ENCODE measurements at places on chromosomes 7 and 10.

DNA sequence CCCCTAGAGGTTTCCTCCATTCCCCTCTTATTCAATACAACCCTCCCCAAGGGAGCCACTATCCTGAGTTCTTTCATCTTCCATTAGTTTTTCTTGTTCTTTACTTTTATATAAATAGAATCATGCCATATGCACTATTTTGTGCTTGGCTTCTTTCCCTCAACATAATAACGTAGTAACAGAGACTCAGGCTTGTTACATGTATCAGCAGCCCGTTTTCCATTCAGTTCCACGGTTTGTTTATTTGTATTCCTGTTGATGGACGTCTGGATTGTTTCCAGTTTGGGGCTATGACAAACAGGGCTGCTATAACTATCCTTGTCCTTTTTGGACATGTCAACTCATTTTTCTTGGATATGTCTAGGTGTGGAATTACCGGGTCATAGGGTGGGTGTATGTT is 264.4 kb upstream of the MKI67 start:
- DNase-seq: no peak

- no peak for DNase-seq
Observed at GRCh38 chr7:55138663-55139062, 119.8 kb downstream of the EGFR start.

DNA sequence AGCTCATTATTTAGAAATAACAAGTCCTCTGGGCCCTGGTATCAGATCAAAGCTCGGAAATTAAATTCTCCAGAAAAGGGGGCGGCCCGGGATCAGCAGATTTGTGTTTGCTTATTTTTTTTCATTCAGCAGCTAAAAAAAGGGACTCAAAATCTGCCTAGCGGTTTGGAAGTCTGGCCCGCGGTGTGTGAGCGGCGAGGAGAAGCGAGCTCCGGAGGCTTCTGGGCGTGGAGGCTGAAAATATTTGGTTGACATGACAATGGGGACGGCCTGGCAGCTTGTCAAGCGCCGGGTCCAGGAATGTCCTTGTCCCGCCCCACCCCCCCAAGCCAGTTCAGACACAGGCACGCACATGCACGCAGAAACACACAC is 43.4 kb downstream of the FOXL3 start:
- no peak for DNase-seq

DNA sequence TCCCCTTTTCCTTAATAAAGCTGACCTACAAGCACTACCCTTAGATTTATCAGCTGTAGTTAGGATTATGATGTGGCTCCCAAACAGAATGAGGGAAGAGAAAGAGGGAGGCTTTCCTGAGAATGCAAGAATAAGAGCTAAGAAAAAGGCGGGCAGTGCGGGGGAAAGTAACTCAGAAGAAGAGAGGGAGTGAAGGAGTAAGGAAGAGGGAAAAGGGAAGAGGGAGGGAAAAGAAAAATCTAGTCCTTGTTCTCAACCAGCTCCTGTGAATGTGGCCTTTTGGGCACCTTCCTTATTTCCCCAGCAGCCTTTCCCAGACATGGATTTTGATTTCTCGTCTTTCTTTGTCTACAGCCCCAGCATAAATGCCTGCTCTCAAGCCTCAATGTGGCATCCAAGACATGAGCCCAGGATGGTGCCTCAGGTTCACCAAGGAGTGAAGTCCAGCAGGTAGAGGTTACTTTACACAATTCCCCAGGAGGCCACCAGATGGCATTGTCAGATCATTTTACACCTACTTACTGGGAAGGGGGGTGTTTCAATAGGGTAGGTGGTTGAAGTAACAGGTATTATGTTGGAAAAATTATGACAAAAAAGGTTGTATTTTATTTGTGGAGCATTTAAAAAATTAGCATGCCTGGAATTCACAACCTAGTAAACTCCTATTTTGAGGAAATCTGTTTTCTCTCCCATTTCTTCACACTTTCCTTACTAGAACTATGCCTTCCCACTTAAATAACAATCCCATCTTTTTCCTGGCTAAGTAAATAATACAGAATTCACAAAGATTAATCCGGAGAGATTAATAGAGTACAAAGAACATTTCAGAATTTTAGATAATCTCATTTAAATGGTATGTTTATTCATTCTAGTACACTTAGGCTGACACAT is 106.5 kb downstream of the HTR7 start:
- DNase-seq: no peak

DNA sequence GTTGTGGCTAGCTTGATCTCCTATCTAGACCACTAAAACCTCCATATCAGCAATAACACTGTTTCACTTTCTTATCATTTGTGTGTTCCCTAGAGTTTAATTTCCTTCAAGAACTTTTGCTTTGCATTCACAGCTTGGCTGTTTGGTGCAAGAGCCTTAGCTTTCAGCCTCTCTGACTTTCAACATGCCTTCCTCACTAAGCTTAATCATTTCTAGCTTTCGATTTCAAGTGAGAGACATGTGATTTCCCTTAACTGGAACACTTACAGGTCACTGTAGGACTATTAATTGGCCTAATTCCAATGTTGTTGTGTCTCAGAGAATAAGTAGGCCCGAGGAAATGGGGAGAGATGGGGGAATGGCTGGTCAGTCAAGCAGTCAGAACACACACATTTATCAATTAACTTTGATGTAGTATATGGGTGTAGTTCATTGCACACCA is 10.6 kb upstream of the BPGM start:
- DNase-seq: no peak

DNA sequence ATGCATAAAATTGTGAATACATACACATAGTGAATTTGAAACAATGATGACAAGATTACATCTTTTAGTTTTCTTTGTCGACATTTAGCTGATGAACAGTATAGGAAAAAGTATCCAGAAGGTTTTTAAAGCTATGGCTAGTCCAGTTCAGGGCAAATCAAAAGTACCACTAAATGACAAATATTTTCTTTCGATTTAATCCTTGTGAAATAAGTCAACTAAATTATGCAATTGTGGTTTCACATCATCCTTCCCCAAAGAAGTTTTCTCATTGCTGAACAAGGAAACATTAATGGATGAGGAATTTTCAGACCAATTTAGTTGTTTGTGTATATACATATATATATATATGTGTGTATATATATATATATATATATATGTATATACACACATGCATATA is 774.0 kb downstream of the DNAJB9 start:
- no peak for DNase-seq

- no peak for DNase-seq
Observed at GRCh38 chr10:44874166-44874565, 37.0 kb upstream of the TMEM72 start.

DNA sequence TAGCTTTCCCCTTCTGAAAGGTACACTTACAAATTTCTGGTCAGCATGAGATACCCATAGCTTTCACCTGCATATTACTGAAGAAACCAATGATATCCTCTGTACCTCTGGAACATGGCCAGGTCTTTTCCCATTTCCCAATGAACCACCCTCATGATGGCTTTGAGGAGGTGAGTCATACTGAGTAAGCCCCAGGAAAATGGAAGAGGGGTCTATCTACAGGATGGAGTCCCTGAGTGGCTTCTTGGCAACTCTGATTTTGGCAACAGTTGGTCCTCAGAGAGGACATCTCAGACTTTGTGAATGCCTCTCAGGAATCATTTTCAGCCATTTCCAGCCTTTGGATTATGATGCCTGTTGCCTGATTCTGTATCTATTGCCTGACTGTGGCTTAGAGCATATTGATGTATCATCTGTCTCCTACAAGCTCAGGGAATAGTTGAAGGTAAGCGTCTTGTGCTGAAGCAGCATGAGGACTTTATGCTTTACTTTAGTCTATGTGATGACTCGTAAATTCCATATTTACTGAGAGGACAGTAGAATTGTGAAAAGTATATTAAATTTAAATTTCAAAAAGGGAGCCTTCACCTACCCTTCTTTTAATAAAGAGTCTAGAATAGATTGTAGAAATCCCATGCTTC is 84.7 kb upstream of the DKK1 start:
- no peak for DNase-seq

DNA sequence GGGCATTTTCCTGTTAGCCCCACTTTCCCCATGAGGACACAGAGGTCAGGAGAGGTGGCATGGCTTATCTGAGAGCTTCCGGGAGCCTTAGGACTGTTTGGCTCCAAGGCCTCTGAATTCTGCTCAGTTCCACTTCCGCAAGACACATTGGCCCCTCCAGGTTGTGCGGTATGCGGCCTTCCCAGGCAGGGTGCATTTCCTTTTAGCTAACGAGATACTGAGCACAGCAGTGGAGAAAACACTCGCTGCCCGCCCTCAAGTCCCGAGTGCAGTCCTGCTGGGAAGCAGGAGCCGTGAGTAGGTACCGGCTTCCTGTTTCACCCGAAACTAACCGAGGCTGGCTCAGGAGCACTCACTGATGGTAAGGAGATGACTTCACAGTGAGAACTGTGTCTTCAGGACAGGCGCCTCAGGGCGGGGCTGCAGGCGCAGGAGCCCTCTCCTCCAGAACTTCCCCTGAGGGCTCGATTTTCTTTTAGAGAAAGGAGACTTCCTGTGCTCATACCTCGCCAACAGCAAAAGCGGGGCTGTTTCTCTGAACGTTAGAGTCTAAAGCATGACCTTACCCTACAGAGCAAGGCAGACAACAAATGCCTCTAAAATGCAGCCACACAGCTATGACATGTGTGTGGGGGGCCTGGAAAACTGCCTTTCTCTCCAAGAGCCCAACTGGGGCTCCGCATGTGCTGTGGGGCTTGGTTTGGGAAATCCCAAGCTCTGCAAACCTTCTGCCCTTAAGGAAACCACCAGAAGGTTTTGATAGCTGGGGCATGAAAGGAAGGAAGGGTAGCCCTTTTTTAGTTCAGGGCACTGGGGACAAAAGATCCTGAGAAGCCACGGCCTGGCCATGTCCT is 25.9 kb downstream of the RGS10 start:
- no peak for DNase-seq

DNA sequence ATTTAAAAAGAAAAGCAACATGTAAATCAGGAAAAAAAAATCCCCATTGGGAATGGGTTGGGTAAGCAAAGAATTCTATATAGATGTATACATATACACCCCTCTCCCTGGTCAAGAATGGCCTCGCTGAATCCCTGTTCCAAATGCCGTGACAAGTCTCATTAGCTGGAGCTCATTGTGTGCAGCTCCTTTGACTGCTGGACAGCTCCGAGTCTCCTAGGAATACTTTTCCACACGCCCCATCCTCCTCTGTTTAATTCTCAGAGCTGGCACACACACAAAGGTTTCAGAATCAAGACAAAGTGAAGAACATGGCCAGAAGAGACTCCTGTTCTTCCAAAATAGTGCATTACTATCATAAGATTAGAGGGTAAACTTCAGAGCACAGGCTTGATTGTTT is 130.9 kb upstream of the MKLN1 start:
- no peak for DNase-seq

DNA sequence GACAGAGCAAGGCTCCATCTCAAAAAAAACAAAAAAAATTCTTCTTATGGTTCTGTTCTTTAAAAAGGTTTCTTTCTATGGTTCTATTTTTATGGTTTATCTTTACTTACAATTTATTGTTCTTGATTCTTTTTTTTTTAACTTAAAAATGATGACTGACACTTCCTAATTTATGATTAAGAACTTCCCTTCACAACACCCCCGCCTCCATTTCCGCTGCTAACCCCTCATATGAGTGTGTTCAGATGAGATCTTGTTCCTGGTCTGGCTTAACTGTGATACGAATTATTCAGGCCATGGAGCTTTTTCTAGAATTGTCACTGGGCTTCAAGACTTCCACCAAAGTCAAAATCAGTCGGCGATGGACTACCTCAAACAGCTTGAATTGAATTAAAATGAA is 33.9 kb downstream of the PTER start:
- DNase-seq: no peak

GRCh38 chr10:105413997-105414396 is 772.9 kb downstream of the SORCS3 start:
- no peak for DNase-seq

DNA sequence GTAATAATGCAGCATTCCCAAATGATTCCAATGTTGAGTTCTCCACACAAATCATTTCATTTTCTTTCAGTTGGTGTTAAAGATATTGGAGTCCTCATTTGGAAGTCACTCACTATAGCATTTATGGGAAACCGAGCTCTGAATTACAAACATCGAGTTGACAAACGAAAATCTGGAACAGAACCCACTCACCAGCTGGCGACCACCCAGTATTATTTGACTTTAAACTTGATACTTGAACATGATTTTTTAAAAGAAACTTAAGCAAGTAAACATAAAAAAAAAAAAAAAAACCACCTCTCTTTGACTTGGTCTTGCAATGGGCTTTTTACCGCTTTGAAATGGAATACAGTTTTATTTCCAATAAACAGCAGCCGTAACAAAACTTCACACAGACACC is 576.6 kb upstream of the C7orf33 start:
- DNase-seq: no peak

- DNase-seq: no peak
Observed at GRCh38 chr10:955127-955819, 23.8 kb upstream of the LARP4B start.

GRCh38 chr7:19958309-19958896 is 185.0 kb upstream of the TMEM196 start:
- DNase-seq: no peak

DNA sequence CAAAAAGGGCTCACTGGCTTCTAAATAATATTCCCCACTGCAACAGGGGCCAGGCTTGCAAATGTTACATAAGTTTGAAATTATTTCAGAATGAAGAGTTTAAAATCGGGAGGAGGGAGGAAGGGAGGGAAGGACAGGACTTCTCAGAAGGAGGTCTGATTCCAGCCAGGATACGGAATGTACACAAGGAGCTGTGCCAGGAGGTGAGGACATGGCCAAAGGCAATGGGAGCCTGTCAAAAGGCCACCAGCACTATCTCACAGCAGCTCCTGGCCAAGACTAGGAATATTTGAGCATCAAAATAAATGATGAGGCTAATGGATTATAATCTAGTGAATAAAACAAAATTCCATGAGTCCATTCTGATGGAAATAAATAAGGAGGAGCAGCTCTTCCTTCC is 18.6 kb upstream of the DRGX start:
- DNase-seq: no peak

GRCh38 chr7:148941598-148942275 is 57.6 kb upstream of the EZH2 start:
- peak; percentile 39 for DNase-seq

GRCh38 chr7:37118004-37118403 is 330.7 kb downstream of the ELMO1 start:
- DNase-seq: no peak

DNA sequence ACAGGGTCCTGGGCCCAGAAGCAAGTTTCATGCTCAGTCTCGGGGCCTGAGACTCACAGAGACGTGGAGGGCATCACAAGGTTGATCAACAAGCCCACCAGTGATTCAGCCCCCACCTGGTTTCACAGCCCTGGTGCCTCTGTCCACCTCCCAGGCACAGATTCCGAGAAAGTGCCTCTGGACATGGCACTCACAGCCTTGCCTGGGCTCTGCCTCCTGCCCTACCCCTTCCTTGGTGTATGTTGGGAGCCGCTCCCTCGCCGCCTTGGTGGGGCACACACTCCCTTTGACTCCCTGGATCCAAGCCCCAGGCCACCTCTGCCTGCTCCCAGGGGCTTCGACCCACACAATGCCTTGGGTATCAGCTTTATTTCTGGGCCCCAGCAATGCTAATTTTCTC is 200.8 kb upstream of the PPP2R2D start:
- DNase-seq: no peak
